ENCODE measurements at places on chromosomes 11 and 22. TPM values are rescaled to one million over a fixed set of nuclear protein-coding genes. Genes with fewer than 3 reads are reported as not detected.

The FHIP1B gene
- 16.8 TPM for total RNA-seq

The PARVB gene
- 164 TPM for total RNA-seq

The TESMIN gene
- total RNA-seq, result 1.1 TPM

The PHF21B gene
- 4.2 TPM for total RNA-seq

The APLP2 gene
- total RNA-seq, result 95.1 TPM

The OR52A1 gene
- total RNA-seq, result not detected

The OR52H1 gene
- not detected for total RNA-seq

The HBD gene
- total RNA-seq, result not detected

The PPM1F gene
- total RNA-seq, result 59.5 TPM

The P2RY6 gene
- not detected for total RNA-seq

The LRRC10B gene
- not detected for total RNA-seq

The HBG2 gene
- 1.4 TPM for total RNA-seq

The DESI1 gene
- 45.4 TPM for total RNA-seq

Data from SK-MEL-5 (cell line).